ENCODE measurements at places on chromosomes 1 and 21.

GRCh38 chr21:38773099-38774061 is 32.3 kb upstream of the ETS2 start:
- peak; percentile 97 for DNase-seq

DNA sequence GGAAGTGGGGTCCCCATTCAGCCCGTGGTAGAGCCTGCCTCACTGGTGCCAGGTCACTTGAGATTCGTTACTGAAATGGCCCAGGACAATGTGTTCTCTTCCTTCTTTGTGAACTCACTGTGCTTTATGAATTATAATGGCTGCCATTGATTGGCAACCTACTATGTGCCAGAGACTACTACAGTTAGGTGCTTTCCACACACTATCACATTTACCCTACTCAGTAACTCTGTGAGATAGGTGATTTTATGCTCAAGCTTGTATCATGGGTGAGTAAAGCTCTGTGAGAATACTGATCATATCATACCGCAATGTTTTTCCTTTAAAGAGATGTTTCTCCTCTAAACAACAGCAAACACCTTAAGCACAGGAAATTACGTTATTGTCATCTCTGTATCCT is 225.9 kb downstream of the SMYD3 start:
- DNase-seq = no peak

GRCh38 chr1:108041360-108042142 is 76.6 kb upstream of the VAV3 start:
- no peak for DNase-seq

DNA sequence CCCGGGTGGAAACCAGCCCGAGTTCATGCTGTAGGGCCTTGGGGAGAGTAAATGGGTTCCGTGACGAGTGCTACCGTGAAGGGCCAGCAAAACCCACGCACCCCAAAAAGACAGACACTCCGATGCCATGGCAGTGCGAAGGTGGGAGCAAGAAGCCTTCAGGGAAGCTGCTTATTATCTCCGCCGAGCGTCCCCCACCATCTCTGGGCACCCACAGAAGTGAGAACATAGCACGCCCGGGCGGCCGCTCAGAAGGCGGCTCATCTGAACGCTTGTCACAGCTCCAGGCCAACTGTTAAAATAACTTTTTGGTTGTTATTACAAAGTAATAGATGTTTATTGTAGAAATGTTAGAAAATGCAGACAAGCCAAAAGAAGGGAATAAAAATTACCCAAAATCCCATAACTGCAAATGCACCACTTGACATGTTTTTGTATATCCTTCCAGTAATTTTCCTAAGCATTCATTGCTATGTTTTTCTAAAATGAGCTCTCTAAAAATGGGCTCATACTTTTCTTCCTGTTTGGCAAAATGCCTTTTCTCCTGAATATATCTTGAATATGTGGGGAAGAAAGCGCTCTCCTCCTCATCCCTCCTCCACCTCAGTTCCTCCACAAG is 234.9 kb downstream of the NPHP4 start:
- DNase-seq = no peak

DNA sequence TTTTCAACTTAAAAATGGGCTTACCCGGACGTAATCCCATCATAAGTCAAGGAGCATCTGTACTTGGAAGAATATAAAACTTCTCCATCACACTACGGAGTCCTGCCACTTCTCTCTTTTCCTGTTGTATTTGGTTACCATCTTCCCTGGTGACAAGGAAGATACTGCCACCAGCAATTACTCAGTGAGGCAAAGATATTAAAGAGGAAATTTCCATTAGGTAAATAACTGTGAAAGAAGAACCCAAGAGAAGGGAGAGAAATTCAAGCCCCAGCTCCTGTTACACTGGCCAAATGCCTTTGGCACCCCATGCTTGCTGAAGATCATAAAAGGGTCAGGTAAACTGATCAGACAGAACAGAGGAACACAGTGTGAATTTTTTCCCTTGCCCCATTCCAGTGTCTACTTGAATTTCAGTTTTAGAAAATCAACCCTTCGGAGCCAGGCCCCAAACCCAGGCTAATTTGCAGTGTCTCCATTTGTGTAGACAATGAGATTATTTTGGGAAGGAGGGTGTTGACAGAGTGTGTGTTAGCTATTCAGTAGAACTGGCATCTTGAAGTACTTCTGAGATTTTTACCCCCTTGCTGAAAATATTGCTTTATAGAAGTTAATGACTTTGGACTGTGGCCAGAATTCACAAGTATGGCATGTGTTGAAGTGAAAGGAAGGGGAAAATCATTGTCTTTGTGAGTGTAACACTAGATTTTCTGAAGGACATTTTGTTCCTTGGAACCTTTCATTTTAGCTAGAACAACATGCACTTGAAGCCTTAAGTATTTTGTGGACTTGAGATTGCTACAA is 167.1 kb downstream of the DHRS3 start:
- DNase-seq = no peak

DNA sequence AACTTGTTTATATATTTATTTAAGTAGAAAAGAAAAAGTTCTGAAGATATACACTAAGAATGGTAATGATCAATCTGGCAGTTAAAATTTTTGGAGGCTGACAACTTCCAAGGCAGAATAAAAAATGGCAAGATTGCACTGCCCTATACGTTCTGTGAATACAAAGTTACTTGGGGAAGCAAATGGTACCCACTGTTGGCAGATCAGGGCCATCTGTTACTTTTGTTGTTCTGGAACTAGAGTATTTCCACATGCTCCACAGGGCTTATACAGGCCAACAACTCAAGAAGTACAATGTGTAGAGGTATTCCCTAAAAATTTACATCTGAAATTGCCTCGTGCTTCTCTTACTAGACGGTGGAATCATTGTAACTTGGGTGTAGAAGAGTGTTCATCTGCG is 53.2 kb downstream of the AHCTF1 start:
- DNase-seq = peak; percentile 37

DNA sequence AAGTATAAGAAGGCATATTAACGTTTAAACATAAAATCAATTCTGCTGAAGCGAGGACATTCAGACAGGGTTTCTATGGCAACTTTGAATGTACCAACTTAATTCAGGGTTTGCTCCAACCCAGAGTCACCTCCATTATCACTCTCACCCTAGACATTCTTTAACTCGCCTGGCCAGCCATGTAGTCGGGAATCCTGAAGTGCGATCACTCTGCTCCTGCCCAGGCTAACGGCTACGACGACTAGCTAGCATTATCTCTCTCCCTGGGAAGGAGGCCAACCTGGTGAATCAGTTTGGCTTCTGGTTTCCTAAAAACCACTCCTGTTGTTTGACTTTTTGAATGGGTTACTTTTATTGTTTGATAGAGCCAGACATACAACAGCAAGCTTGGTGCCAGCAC is 38.9 kb upstream of the ZBTB18 start:
- peak; percentile 47 for DNase-seq

DNA sequence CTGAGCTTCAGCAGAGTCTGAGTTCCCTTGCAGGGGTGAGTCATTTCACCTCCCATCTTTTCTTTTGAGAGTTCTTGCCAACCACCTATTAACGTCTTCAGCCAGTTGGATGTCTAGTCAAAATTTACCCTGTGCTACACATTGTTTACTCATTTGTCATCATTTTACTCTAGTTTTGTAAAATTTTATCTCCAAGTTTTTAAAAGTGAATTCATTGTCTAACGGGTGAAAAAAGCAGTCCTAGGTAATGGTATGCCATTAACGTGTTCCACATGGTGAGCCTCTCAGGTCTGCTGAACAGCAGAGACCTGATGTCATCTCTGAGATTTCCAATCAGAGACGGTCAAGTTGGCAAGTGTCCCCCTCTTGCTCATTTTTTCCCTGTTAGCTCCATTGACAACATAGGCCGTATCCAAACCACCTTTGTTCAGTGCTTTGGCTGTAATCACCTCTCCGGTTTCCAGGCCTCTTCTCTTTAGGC is 85.4 kb downstream of the TBX15 start:
- no peak for DNase-seq

DNA sequence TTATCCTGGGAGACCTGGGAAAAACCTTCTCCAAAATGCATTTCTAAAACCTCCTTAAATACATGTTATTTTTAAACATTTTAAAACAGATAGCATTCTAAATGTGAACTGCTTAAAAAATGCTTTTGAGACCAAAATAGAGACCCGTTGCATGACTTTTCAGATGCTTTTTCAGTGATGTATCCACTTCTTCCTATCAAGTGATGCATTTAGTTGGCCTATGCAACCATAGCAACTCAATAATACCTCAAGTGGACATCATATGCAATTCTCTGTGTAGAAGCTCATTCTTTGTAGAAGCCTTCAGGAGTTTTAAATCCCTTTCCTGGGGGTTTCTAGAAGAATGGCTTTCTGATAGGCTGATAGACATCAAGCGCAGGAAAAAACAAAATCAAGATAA is 94.5 kb upstream of the RAVER2 start:
- peak; percentile 51 for DNase-seq

- DNase-seq = no peak
Observed at GRCh38 chr1:157739229-157739901, 37.6 kb downstream of the FCRL2 start.

DNA sequence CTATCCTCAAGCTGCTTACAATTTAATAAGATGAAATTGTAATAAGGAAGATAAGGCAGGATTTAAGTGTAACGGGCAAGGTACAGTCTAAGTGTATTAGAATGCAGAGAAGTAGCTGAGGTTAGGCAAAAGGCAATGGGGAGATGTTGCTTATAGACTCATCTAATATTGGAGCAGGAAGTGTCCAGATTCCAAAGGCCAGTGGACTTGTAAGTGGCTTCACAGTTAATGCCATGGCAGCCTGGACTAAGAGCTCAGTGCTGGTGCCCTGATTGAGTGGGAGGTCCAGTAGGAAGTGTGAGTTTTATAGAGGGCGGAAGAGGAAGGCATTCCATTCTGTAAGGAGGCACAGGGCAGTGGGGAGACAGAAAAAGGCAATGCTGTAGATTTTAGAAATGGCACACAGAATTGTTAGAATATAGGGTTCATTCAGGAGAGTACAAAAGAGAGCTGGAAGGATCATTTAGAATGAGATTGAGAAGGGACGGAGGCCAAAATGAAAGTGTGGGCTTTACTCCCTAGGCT is 12.6 kb downstream of the MAP3K21 start:
- DNase-seq = no peak

DNA sequence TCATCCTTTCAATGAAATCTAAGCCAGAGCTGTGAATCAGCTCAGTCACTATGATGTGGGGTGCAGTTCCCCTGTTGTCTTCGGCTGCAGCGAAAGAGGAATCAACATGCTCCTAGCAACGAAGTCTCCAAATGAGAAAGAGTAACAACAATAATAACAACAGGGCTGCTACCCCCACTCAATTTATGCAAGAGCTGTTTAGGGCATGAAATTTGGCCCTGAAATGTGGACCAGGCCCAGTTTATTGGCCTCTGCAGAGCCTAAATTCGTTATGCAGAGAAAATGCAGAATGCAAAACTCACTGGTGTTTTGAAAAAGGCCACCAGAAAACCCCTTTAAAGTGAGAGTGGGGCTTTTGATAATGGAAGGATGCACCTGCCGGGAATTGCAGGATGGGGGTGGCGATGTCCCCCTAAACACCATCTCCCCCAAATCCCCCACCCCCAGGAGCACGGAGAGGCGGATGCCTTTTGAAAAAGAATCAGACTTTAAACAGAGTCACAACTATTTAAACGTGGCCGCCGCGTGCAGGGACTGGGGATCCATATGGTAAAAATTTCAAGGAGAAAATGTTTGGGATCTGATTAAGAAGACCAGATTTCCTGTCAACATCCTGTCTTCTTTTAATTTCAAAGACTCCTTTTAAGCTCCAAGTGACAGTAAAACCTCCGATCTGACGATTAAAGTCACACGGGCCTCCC is 1.9 kb downstream of the RUNX3 start:
- DNase-seq = peak; percentile 35

DNA sequence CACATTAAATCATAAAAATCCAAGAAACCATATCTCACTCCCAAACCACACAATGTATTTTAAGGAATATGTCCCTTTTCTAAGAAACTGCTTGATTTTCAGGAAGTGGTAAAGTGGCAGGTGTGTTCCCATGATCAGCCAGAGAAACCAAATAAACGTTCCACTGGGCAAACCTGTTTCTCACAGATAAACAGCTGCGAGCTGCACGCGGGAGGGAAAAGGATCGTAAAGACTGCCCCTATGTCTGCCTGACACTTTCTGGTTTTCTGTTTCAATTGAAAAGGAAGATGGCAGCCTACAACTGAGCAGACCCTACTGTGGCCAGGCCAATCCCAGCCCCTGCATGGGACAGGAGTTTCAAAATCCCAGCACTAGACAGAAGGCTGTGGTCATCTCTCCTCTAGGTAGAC is 36.6 kb downstream of the HIVEP3 start:
- no peak for DNase-seq

GRCh38 chr1:51636764-51637522 is 20.1 kb downstream of the OSBPL9 start:
- DNase-seq = peak; percentile 82

DNA sequence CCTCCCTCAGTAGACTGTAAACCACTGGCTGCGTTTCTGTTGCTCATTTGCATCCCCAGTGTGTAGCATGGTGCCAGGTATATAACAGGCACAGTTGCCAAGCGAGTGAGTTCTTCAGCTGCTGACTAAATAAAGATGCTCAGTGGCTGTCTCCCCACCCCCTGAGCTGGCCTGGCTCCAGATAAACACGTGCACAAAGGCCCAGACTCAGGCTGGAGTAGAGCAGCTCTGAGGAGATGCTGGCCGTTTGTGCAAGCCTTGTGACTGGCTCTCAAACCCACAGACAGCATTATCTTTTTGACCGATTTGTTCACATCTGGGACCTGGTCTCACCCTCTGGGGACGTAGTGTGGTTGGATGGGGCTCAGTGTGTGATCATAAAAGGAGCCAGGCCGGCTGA is 7.1 kb downstream of the CHRNB2 start:
- DNase-seq = peak; percentile 15

All from fibroblast of lung (primary cell).